ENCODE measurements at places on chromosomes 7 and 10.

- no peak for DNase-seq
Observed at GRCh38 chr7:112784603-112785002, 5.6 kb downstream of the TMEM168 start.

- no peak for DNase-seq
Observed at GRCh38 chr10:33875924-33876583, 541.6 kb upstream of the NRP1 start.

GRCh38 chr10:10699427-10699826 lies 318.2 kb upstream of the CELF2 start:
- DNase-seq, result no peak

DNA sequence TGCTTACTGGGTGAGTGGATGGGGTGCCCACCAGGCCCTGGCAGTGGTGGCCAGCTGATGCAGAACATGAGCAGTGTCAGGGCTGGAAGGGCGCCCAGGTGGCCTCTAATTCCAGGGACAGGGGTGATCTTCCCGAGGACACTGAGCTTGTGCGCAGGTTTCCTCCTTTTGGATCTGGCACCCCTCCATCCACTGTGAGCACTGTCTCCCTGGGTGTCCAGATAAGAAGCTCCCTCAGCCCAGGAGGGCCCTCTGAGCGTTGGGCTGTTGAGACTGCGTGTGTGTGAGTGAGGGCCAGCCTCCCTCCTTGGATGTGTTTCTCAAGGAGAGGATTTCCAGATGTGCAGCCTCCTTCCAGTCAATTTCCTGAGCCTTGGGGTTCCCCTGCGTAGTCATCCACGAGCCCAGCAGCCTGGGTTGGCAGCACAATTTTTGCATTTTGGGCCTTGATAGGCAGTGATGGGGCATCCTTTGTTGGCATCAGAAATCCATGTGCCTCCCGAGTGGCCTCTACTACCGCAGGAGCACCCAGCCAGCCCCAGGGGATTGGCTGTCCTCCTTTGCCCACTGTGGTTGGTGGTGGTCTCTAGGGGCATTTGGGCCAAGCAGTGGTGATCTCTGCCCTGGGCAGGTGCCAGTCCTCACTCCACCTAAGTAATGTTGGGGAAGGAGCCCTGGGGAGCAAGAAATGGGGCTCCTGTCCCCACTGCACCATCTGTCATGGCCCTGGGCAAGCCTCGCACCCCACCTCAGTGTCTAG lies 20.9 kb upstream of the BTBD16 start:
- DNase-seq, result no peak
